Stimulated activated CD8-positive, alpha-beta memory T cell treated with anti-CD3 and anti-CD28 coated beads, Interleukin-4, amount 100 ng/mL, for 4 hours (primary cell): ENCODE measurements at places on chromosomes 3 and 15.

GRCh38 chr3:195129072-195129643 lies 141.8 kb downstream of the XXYLT1 start:
- DNase-seq, result no peak

- no peak for DNase-seq
These were observed 1052.8 kb downstream of the NAALADL2 start for GRCh38 chr3:175911937-175912336.

DNA sequence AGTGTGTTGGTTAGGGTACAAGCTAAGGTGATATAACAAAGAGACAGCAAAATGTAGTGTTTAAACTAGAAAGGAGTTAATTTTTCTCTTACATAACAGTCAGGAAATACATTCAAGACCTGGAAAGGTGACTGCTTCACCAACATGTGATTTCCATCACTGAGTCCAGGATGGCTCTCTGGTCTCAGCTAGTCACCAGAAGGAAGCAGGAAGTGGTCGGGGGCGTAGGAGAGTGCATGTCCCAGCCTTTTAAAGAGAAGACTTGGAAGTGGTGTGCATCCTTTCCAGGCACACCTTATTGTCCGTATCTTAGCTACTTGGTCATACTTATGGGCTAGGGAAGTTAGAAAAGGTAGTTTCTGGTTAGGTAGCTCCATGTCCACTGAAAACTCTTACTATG lies 11.1 kb upstream of the UBE2Q2 start:
- DNase-seq, result no peak

GRCh38 chr3:46667061-46667621 lies 26.3 kb downstream of the ALS2CL start:
- no peak for DNase-seq
